ENCODE measurements at places on chromosomes 4 and X.

DNA sequence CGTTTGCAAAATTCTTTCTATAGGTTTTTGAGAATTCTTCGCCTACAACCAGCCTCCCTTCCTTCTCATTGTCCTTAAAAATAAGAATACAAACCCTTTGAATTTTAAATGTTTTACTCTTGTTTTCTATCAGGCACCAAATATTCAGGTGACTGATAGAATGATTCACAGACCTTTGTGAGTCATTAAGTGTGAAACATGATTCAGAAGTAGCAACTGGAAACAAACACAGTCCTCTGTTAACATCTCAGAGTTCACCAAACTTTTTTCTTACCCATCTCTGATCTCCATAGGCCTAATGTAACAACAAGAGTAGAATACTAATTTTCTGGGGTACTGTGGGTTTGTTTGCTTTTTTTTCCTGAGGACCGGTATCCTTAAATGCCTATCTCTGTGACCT is 63.4 kb upstream of the MAB21L2 start:
- DNase-seq, result no peak

DNA sequence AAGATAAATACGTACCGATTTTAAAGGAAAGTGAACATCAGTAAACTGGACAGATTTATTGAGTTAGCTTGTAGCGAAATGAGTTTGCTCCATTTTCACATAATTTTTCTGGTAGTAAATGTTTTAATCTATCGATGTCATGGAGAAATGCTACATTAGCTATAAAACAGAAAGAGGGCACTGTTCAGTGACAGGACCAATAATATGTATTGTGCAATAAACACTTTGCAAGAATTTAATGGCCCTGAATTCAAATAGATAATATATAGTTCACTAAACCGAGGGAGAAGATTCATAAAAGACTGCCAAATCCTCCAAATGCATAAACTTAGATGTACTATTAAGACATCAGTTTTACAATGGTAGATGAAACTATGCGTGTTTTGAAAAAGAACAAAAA is 516.3 kb downstream of the ADGRL3 start:
- no peak for DNase-seq

DNA sequence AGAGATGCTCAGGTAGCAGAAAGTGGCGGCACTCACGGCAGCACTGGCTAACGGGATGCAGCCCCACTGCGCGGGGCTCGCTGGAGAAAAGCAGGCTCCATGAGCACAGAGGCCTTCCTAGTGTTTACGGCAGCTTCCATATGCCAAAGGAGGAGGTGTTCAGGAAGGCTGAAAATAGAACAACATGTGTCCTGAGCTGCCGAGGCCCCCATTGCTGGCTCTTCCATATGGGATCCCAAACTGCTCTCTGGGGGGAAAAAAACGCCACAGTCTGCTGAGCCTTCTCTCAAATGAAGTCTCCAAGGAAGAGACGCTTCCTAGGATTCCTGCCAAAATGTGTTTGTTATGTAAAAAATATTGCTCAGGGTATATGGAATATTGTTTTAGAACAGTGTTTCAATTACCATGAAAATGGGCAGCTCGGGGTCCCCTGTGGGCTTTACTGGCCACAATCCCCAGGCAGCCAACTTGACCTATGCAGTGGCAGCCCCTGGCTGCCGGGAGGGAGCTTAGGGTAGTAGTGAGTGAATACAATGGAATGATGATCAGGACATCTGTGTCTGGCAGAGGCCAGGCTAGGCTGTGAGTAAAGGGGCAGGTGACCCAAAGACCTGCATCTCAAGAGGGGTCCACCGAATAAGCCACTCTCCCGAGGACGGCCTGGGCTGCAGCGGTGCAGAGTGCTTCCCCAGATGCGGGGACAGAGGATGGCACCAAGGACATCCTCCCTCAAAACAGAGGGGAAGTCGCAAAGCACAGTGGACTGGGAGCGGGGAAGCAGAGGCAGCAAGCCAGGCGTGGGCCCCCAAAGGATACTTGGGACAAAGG is 170.1 kb downstream of the AFAP1 start:
- DNase-seq, result no peak

GRCh38 chrX:119729408-119730201 is 28.8 kb upstream of the SOWAHD start:
- DNase-seq, result peak; percentile 72

DNA sequence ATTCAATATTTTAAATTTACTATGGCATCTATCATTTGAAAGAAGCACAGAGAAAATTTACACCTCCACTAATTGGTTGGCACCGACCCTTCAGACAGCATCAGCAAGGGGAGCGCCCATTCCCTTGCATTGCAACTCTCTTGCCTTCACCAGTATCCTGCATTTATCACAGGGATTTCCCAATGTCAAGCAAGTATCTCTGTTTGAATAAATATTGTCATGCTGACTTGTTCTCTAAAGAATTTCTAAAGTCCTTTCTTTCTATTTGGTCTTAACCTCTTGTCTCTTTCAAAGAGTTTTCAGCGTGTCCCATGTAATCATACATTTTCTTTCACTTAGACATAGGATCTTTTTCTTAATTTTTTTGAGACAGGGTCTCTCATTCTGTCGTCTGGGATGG is 10.4 kb downstream of the DCTD start:
- DNase-seq, result no peak

GRCh38 chr4:5036239-5036638 is 15.0 kb upstream of the STK32B start:
- DNase-seq, result peak; percentile 47

DNA sequence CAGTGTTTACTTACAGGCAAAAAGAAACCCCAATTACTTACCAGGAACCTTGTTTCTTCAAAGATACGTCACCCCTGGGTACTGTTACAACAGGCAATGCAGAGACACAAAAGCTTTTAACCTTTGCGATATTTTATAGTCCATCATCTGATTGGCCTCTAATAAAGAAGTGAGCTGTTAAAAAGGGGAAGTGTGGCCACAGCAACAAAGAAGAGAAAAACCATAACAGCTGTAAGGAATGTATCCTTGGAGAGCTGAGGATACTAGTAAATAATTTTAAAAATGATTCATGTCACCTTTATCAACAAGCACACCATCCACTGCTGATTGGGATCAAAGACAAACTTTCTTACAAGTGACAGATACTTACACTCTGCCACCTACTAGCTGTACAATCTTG is 14.1 kb downstream of the GABRA4 start:
- DNase-seq, result peak; percentile 10

DNA sequence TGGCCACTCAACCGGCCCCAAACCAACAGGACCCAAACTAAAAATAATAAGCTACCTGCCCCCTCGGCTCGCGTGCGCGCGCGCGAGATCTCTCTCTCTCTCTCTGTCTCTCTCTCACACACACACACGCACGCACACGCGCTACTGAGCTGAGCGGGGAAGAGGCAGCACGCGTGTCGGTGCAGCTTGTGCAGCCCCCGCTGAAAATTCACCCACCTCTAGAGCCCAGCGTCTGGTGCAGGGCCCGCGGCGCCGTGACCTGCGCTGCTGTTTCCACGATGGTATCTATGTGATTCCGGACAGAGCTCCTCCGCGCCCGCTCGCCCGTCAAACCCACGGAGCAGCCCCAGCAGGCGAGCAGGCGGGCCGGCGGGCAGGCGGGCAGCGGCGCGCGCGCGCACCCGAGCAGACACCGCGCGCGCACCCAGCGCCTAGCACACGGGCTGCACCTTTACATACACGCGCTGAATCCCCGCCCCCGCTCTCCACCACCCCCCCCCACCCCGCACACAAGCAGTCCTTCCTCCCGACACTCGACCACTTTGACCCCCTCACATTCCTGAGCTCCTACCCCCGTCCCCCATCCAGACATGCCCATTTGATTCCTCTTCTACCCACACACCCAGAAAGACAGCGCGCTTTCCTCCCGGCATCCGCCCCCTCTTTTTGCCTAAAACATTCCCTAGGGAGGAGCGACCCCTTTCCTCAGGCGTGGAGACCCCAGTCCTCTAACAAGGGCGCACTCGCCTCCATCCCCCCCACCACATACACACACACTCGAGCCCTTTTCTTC is 1.0 kb downstream of the SLITRK4 start:
- peak; percentile 6 for DNase-seq

- DNase-seq, result no peak
These were observed 55.8 kb upstream of the SORBS2 start for GRCh38 chr4:185867770-185868169.

DNA sequence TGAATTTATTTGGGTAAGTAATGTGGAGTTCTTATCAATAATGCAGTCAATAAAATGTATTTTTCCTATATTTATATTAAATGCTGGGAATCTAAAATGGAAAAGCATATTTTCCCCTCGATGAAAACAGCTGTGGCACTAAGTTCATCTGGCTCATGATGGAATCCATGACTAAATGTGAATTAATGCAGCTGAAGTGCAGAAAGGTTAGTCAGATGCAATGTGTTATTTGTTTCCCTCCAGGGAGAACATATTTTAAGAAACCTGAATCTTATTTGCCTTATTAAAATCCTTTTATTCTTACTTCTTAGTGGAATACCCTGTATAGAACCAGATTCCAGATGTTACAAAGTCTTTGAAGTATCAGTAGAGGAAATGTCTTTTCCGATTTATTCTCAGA is 247.9 kb downstream of the ARHGAP24 start:
- DNase-seq, result no peak

GRCh38 chr4:178599521-178599920 is 1157.3 kb upstream of the AGA start:
- DNase-seq, result no peak

DNA sequence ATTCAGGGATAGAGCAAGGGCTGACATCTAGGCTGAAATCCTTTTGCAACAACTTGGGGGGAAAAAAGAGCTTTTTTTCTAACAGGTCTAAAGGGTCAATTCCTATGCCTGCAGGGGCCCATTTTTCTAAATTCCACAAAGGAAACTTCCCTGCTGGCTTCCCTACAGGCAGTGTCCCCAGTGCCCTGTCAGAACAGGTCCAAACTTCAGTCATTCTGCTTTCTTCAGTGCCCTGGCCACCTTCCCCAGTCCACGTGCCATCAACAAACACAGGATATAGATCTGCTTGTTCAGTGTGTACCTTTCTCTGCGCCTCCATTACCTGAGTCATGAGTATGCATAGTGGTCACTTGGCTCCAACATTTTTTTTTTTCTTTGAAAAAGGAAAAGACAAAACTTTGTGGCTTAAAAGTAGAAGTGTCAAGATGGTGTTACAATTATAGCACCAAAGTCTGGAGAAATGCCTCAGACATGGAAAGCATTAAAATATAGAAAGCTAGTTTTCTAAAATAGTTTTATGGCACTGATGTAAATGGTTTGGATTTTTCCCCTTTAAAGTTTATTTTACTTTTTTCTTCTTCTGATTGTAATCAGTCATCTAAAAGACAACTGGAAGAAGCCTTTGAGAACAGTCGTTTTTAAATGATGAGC is 84.0 kb upstream of the JADE1 start:
- DNase-seq, result no peak

DNA sequence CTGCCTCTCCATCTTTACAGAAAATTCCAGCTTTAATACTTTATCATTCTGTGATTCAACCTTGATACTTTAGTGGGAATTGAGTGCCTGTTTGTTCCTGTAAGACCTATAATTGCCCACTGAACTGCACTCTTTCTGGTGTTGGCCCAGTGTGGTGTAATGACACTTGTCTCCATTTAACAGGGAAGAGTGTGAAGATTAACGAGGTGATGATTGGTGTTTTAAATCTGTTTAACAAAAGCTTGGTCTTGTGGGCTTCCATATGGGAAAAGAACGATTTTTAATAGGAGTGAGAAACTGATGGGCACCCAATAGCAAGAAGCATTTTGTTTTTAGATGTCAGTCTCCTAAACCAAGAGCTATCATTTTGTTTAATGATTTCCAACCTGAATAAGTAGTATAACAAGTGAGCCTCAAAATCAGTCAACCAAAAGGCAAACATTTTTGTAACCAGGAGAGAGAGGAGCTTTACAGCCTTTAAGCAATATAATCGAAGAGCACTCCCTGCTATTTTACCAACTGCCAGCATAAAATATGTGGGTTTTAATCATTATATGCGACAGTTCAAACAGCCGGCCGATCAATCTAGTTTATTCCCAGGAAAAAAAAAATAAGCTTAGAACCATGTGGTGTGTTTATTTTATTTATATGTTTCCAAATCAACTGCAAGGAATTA is 50.2 kb downstream of the SUPT20HL1 start:
- no peak for DNase-seq

GRCh38 chr4:145937971-145938611 is 532 bp downstream of the ZNF827 start:
- no peak for DNase-seq

DNA sequence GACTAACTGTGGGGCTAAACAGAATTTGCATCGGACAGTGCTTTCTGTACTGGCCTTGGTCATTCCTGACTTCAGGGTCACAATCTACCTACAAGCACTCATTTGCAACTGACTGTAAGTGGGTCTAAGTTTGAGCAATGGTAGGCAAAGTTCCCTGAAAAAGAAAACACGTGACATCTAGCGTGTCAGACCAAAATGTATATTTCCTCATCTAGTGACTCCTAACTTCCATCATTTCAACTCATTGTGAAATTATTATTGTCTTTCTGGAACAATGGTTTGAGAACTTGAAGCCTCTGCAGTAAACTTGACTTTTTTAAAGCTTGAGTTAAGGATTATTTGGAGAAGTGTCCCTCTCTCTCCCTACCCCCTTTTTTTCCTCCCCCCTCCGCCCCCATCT is 113.6 kb downstream of the MID1 start:
- DNase-seq, result no peak

- no peak for DNase-seq
These were observed 28.1 kb upstream of the TXK start for GRCh38 chr4:48162162-48162561.

- no peak for DNase-seq
These were observed 53.0 kb upstream of the NKX1-1 start for GRCh38 chr4:1459081-1459721.

- no peak for DNase-seq
These were observed 444.1 kb downstream of the STIM2 start for GRCh38 chr4:27304751-27305150.

GRCh38 chr4:152065545-152065944 is 304.7 kb upstream of the GATB start:
- DNase-seq, result no peak

- DNase-seq, result no peak
These were observed 17.3 kb downstream of the LAMTOR3 start for GRCh38 chr4:99876946-99877345.

- no peak for DNase-seq
These were observed 2.0 kb upstream of the METAP1 start for GRCh38 chr4:98993419-98994071.

DNA sequence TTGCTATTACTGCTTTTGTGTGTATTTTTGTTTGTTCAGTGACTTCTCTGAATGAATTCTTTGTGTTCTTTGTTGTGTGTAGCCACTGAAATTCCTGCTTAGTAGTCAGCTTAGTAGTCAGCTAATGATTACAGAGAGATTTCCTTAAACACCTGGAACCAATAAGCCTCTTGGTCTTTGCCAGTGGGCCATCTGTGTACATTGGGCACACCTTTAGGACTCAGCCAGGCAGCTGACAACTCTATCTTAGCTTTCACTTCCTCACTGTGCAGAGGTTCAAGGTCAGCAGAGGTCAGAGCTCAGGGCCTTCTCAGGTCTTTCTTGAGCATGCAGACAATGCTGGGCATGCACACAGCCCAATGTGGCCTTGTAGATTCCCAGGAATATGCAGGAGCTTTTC is 59.3 kb downstream of the RWDD4 start:
- no peak for DNase-seq

- DNase-seq, result peak; percentile 83
These were observed 171.2 kb downstream of the TMA16 start for GRCh38 chr4:163665521-163666331.

Data from CD14-positive monocyte (primary cell).